Dermis blood vessel endothelial cell (primary cell): ENCODE measurements at places on chromosomes 16 and 17. TPM values are rescaled to one million over a fixed set of nuclear protein-coding genes. Genes with fewer than 3 reads are reported as not detected.

Gene DOC2B
- 20.6 and 57.9 TPM in 2 replicates for total RNA-seq

Gene NPIPB12
- total RNA-seq = 17.6 and 45.1 TPM in 2 replicates

Gene BICDL2
- total RNA-seq = not detected in 2 replicates

Gene MAP2K6
- 4.9 and 14.2 TPM in 2 replicates for total RNA-seq

Gene SYCE1L
- total RNA-seq = 3.0 and 3.4 TPM in 2 replicates

Gene RNF222
- 0.05 TPM in 1 of 2 replicates, not detected in the other for total RNA-seq

Gene SOX15
- 0.14 and 0.17 TPM in 2 replicates for total RNA-seq

Gene FHOD1
- total RNA-seq = 25.5 and 37.4 TPM in 2 replicates

Gene ZNF276
- 27.4 and 44.2 TPM in 2 replicates for total RNA-seq

Gene RDM1
- total RNA-seq = 0.47 and 1.0 TPM in 2 replicates

Gene OVCA2
- 43.5 and 77.1 TPM in 2 replicates for total RNA-seq

Gene TGFB1I1
- total RNA-seq = 37.4 and 51.2 TPM in 2 replicates

Gene P2RX5
- total RNA-seq = 0.23 and 0.51 TPM in 2 replicates

Gene RNF157
- total RNA-seq = 0.34 and 0.74 TPM in 2 replicates

Gene KRT20
- not detected in 2 replicates for total RNA-seq

Gene RASL10B
- under 0.01 and 0.09 TPM in 2 replicates for total RNA-seq

Gene TNK1
- 2.2 and 3.6 TPM in 2 replicates for total RNA-seq

Gene CUEDC1
- 6.5 and 6.8 TPM in 2 replicates for total RNA-seq

Gene CCL3
- not detected in 2 replicates for total RNA-seq

Gene HSD11B2
- 0.23 TPM in 1 of 2 replicates, not detected in the other for total RNA-seq

Gene TOX3
- total RNA-seq = under 0.01 TPM in 1 of 2 replicates, not detected in the other

Gene CX3CL1
- 3.3 and 31.7 TPM in 2 replicates for total RNA-seq

Gene FLCN
- total RNA-seq = 51.6 and 75.0 TPM in 2 replicates

Gene CCL17
- total RNA-seq = not detected in 2 replicates

Gene GRB7
- 0.28 and 0.34 TPM in 2 replicates for total RNA-seq

Gene MRPL45
- total RNA-seq = 37.8 and 39.6 TPM in 2 replicates

Gene GID4
- 6.3 and 8.8 TPM in 2 replicates for total RNA-seq

Gene HID1
- 53.8 and 65.1 TPM in 2 replicates for total RNA-seq

Gene FBXO39
- total RNA-seq = 3.7 and 4.3 TPM in 2 replicates

Gene CFAP119
- total RNA-seq = 0.93 and 1.2 TPM in 2 replicates

Gene WNT3
- 0.65 and 0.85 TPM in 2 replicates for total RNA-seq

Gene SOST
- total RNA-seq = 0.05 TPM in 1 of 2 replicates, not detected in the other

Gene GNG13
- not detected in 2 replicates for total RNA-seq

Gene APOBR
- under 0.01 and 0.05 TPM in 2 replicates for total RNA-seq

Gene KLHL10
- 0.05 TPM in 1 of 2 replicates, not detected in the other for total RNA-seq

Gene TMEM220
- 1.5 and 2.7 TPM in 2 replicates for total RNA-seq

Gene TBX4
- total RNA-seq = not detected in 2 replicates

Gene RFNG
- total RNA-seq = 22.6 and 34.9 TPM in 2 replicates

Gene SLC13A2
- total RNA-seq = not detected in 2 replicates

Gene SPATA22
- total RNA-seq = under 0.01 and 0.23 TPM in 2 replicates

Gene OTOP3
- not detected in 2 replicates for total RNA-seq

Gene ABCC11
- total RNA-seq = not detected in 2 replicates
